ENCODE measurements at places on chromosomes 1 and 21.

DNA sequence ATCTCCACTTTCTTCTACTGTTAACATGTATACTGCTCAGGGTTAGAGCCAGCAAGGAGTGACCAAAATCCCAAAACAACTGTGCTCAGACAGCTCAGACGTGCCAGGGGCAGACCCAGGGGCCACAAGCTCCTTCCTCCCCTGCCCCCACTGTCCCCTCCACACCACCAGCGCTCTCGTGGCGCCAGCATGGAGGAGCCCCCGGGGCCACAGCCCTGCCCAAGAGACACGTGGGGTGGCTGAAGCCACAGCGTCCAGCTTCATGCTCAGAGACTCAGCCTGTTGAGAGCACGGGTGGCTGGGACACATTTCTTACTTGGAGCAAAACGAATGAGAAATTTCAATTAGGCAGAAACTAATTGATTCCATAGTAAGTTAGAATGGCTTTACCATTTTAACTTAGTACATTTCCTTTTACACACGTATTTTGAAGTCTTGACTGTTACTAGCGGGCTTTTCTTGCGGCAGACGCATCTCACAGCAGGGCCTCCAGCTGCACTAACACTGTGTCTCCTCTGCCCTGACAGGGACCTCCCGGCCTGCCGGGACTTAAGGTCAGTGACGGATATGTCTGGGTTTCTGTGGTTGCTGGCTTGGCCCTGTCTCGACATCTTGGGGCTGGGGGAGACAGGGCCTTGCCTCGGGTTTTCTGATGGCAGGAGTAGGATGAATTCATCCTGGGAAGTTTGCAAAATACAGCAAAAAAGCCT lies 54.2 kb downstream of the SLC19A1 start:
- DNase-seq, result no peak

- peak; percentile 58 for DNase-seq
Measured at GRCh38 chr1:9200441-9200840, 34.1 kb upstream of the H6PD start.

GRCh38 chr1:181503171-181503810 lies 20.0 kb downstream of the CACNA1E start:
- DNase-seq, result peak; percentile 21

GRCh38 chr1:105083611-105084010 lies 1333.9 kb downstream of the AMY1C start:
- DNase-seq, result no peak

DNA sequence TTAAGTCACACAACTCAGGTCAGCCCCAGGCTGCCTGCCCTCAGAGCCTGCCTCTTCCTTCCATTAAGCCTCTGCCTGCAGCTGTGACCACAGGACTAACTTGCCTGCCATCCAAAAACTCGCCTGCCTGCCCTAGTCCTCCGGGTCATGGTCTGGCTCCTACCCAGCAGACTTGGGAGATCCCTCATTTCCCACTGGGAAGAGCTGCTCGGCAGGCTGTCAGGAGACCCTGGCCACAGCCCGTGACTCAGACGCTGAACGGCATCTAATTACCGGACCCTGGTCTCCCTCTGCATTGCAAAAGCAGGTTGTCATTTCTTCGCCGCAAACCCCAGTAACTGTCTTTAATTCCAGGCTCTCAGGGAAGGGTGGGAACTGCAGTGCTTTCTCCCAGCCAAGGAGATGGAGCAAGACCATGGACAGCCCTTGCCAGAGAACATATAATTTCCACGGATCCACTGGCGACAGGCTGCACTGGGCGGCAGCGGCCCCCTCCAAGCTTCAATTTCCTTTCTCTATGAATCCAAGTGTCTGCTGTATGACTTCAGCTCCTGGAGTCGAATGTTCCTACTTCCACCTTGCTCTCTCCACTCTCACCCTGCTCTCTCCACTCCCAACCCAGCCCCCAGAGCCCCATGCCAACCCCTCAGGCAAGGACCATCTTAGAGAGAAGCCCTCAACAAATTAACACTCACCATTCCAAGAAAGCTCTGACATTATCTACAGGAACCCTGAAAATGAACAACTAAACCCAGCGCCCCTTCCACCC lies 20.4 kb downstream of the OLFML2B start:
- peak; percentile 99 for DNase-seq

DNA sequence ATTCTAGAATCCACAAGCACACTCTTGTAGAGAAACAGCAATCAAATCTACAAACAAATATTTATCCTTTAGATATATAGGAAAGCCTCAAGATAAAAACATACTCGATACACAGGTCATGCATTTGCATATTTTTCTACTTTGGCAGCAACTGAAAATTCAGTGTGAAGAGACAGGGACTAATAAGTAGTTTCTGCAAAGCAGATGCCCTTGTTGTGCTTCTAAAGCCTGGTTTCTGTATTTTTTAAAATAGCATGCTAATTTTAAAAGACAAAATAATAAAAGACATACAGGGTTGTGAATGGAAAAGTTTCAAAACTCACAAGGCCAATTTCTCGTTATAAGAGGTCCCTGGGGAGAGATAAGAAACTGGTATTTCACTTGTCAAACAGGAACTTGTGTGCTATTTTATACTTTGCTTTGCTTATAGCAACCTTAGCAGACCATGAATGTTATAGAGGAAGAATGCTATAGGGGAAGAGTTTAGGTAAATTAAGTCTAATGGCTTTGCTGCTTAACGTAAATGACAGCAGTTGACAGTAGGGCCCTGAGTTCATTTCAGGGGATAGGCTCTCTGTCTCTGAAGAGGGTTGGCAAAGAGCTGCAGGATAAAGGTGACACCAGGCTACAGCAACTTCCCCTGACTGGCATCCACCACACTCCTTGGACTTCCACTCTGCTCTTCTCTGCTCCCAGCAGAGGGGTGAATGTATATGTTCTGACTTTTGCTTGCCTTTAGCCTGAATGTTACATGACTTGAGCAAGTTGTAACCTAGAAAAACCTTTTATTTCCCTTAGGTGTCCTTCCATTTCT lies 9.4 kb upstream of the RGS13 start:
- no peak for DNase-seq
